GM23338 (cell line): ENCODE measurements at places on chromosomes 6 and 20. TPM values are rescaled to one million over a fixed set of nuclear protein-coding genes. Genes with fewer than 3 reads are reported as not detected.
A peak's percentile ranks its signal among the peaks of the same experiment; 100 is the strongest.

DNA sequence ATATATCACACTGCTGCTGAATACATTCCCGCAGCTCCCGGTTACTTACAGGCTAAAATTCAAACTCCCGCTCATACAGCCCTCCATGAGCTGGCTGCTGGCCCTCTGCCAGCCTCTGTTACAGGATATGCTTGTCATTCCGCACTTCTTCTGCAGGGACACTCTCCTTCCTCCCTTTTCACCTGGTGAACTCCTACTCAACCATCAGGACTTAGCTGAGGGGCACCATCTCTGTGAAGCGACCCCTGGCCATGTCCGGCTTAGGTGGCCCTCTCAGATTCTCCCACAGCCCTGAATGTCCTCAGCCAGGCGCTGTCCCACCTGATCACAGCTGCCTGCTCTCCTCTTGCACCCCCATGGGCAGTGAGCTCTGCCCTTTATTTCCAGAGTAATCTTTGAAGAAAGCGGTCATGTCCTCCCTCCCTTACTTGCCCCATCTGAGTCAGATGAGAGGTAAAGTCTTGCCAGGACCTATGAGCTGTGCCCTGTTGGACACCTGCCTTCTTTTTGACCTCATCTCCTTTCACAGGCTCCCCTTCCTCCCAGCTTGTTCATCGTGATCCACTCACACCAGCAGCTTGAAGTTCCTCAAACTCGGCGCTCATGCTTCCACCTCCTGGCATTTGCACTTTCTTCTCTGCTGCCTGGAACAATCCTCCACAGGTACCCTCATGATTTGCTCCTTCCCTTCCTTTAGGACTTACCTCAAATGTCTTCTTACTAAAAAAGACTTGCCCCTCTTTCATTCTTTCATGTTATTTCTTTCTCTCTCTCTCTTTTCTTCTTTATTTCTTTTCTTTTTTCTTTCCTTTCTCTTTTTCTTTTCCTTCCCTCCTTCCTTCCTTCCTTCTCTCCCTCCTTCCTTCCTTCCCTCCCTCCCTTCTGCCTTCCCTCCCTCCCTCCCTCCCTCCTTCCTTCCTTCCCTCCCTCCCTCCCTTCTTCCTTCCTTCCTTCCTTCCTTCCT, 5.6 kb downstream of the CYP24A1 start:
- DNase-seq: no peak

DNA sequence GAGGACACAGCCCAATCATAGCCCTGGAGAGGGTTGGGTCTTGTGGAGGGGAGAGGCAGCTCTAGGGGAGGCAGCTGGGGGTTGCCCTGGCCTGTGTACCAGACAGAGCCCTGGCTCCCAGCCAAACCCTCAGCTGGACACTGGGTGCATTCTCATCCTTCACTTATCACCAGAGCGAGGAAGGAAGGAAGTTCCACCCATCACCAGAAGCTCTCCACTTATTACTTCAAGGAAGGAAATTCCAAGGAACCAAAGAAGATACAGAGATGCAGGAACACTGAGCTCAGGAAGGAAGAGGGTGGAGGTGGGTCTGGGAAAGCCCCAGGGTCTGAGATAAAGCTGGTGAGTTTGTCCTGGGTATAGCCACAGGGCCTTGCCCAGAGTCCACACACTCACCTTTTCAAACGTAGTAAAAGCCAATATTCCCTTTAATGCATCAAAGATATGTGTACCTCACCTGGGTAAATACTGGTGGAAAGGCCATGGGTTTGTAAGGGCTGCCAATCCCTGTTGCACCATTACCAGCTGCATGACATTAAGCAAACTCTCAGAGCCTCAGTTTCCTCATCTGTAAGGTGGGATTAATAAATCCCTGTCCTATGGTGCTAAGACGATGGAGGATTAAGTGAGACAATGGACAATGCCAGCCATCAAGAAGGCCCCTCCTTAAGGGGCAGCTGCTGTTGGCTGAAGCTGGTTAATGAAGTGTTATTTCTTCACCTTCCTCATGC, 109.7 kb upstream of the NAA20 start:
- DNase-seq: no peak

DNA sequence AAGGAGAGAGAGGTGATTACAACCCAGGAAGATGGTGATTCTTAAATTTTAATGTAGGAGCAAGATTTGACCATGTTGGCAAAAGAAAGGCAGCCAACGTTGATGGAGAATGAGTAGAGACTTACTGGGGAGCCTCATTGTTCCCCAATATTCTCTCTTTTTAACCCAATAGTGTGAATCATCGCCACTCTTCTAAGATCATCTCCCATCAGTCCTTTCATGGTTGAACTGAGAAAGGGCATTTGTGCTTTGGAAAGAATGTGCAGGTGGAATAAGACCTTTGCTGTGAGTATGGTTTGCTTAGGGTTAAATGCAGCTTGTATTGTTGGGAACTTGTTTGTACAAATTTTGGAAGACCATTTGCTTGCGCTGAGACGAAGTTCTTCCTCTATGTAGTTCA, 231.0 kb downstream of the TBXT start:
- no peak for DNase-seq

DNA sequence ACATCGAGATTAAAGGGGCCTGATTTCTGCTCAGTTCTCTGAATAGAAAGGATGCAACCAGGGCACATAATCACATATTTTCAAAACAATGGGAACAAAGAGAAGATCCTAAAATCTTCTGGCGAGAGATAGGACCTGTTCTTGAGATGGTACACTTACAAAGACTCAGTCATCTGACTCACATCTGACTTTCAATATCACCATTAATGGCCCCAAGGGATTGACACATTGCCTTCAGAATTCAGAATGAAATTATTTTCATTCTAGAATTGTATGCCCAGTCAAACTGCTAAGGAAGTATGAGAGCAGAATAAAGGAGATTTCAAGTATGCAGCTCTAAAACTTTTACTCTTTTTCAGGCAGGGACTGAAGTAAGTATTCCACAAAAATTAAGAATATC, 240.7 kb upstream of the POU3F2 start:
- DNase-seq: no peak

DNA sequence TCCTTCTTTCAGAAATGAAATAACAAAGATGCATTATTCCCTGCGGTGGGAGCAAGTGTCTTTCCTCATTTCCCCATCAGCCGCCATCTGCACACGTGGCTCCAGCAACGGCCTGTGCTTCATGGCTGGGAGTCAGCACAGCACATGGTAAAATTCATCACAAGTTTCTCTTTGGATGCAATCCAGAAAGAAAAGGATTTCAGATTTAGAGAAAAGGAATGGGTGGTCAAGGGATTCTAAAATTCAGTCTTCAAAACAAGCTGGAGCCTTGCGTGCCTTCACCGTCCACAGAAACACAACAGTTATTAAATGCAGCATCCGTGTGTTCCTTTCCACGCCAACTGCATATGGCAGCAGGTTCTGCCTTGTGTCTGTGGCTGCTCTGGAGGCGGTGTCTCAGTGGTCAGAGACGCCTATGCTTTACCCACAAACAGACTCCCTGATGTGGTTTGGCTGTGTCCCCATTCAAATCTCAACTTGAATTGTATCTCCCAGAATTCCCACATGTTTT, 107.6 kb downstream of the THBS2 start:
- no peak for DNase-seq

DNA sequence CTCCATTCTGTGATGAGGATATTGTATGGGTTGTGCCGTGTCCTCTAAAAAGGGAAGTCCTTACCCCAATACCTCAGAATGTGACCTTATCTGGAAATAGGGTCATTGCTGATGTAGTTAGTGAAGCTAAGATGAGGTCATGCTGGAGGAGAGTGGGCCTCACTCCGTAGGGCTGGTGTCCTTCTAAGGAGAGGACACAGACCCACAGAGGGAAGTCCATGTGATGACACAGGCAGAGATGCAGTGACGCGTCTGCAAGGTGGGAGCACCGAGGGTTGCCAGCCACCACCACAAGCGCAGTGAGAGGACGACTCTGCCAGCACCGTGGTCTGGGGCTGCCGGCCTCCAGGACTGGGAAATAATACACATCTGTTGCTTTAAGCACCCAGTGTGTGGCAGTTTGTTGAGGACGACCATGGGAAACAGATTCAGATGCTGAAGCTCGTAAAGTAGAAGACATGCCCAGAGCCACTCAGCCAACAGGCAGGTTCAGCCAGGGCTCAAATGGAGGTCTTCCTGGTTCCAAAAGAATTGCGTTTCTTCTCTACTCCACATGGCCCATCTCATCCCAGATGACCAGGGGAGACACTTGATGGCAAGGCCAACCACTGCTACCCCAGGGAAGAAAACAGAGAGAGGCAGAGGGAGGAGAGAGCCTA, 59.2 kb upstream of the DUSP22 start:
- no peak for DNase-seq

DNA sequence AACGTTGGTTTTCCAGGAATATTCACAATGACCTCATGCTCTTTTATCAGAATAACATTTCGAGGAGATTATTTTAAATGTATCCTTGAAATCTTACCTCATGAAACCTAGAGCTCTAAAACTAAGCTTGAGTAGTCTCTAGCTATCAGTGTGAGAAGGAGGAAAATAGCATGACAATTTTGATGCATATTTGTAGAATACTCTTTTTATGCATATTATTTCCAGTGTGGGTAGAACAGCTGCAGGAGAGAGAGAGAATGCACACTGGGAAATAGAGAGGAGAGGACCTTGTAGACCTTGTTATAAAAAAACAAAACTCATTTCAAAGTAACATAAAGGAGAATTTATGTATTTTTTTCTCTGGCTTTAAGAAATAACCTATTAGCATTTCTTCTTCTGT, 71.1 kb upstream of the VGLL2 start:
- DNase-seq: no peak

- no peak for DNase-seq
Observed at GRCh38 chr20:38135651-38136420, 29.2 kb downstream of the TGM2 start.

DNA sequence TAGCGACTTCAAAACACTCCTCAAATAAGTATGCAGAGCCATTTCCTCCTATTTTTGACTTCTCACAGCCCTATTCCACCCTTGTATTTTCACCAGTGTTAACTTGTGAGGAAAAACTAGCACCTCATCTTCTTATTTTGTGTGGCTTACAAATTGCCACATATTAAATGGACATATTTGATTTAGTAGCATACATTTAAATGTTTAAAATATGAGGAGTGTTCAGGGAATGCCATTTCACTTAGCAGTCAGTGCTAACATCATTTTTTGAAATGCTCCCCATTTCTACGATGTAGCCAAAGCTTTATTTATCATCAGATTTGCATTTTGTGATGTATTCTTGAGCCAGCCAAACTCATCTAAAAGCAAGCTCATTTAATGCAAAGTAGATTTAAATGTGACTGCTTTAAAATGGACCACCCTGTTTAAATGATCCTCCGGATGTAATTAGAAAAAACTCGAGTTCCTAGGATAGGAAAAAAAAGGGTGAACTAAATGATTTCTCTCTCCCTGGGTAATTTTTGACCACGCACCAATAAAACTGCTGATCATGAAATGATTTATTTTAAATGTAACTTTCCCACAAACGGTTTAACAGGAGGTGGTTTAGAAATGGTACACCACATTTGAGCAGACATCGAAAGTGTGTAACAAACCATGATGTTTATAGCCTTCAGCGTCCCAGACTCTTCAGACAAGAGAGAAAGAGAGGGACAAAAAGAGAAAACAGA, 172.6 kb downstream of the CD83 start:
- no peak for DNase-seq

- DNase-seq: peak; percentile 57
Observed at GRCh38 chr6:41785689-41786450, 1.6 kb upstream of the TOMM6 start.

- peak; percentile 15 for DNase-seq
Observed at GRCh38 chr6:27478141-27478705, 5.3 kb upstream of the ZNF184 start.

CRISP3 gene
- not detected in 2 replicates for total RNA-seq

DEK gene
- 213 and 218 TPM in 2 replicates for total RNA-seq

NRSN1 gene
- 0.54 and 1.5 TPM in 2 replicates for total RNA-seq

ASIP gene
- not detected in 2 replicates for total RNA-seq
